Naive thymus-derived CD4-positive, alpha-beta T cell (primary cell): ENCODE measurements at places on chromosomes 4 and X. TPM values are rescaled to one million over a fixed set of nuclear protein-coding genes. Genes with fewer than 3 reads are reported as not detected.

- no peaks in the 10 kb centered on the region for H3K4me1 ChIP-seq
- peak overlapping the region; percentile 35 for H3K4me3 ChIP-seq
- DNase-seq, result peak; percentile 16
- peaks cover 9% of the 10 kb centered on the region for H3K27me3 ChIP-seq
- no peak overlapping the region for H3K27ac ChIP-seq
Observed at GRCh38 chr4:152937336-152938236, 1.5 kb downstream of the FHDC1 start.

The TEX11 gene
- not detected for polyA plus RNA-seq

GRCh38 chr4:122980860-122981259, 58.5 kb upstream of the NUDT6 start:
- DNase-seq, result no peak
- H3K27me3 ChIP-seq, result no peaks in the 10 kb centered on the region
- no peak overlapping the region for H3K27ac ChIP-seq
- no peaks in the 10 kb centered on the region for H3K4me1 ChIP-seq
- H3K36me3 ChIP-seq, result peaks cover 6% of the 10 kb centered on the region
- H3K4me3 ChIP-seq, result no peak overlapping the region

DNA sequence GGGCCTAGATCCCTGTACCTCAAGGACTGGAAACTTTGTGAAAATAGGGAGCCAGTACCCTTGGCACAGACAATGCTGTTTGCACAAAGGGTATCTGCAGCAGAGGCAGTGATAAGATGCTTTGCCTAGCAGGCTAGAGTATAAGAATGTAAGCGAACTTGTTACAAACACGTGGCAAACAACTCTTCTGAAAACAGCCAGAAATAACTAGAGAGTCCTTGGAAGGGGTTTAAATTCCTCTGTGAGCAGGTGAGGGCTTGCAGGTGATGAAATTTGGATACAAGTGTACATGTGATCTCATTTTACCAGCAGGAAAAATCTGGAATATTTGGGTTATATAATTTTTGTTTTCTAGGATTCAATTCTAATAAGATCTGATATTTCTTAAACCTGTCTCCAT, 18.6 kb upstream of the ACSL4 start:
- no peak overlapping the region for H3K27ac ChIP-seq
- no peak for DNase-seq
- no peak overlapping the region for H3K4me3 ChIP-seq
- no peaks in the 10 kb centered on the region for H3K36me3 ChIP-seq

GRCh38 chr4:155748039-155748438, 10.8 kb upstream of the GUCY1B1 start:
- DNase-seq, result no peak
- H3K4me1 ChIP-seq, result no peaks in the 10 kb centered on the region
- no peak overlapping the region for H3K4me3 ChIP-seq

The AWAT1 gene
- not detected for polyA plus RNA-seq
